ENCODE measurements at places on chromosomes 1 and 21.

DNA sequence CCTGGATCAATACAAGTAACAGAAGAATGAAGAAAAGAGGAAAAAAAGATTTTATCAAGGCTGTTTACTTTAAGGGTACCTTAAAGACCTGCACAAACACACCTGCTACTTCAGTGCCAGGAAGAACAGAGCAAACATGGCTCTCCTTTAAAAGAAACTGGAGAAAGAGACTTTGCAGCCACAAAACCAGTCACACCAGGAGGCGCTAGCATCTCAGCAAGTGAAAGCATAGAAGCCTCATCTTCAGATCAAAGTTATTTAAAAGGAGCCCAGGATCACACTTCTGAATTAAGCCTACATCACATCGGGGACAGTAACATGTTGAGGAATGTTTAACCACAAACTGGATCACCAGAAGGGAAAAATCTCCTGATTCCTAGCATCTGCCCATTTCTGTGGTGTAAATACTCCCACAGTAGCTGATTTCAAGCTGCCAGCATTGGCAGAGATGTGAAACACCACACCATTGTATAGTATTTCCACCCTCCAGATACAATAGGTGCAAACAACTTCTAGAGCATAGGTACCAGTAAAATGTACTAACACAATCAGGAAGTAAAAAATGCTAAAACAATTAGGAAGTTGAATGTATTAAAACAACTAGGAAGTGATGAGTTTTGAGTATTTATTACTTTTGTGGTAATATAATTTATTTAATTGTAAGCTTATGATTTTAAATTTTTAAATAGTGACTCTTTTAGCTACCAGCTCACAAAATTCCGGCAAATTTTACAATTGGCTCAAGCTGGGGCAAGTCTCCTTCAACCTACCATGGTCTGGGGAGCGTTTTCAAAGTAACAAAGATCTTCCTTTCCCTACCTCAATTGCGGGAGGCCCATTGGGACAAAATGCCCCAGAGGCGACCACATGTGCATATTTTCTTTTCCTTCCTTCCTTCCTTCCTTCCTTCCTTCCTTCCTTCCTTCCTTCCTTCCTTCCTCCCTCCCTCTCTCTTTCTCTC, 105.3 kb upstream of the CLDN14 start:
- DNase-seq, result no peak

GRCh38 chr1:53590531-53591515, 131.6 kb downstream of the DMRTB1 start:
- DNase-seq, result no peak

- no peak for DNase-seq
These were observed 75.4 kb downstream of the TENT5C start for GRCh38 chr1:117681093-117681900.

- no peak for DNase-seq
These were observed 46.7 kb downstream of the CLDN14 start for GRCh38 chr21:36433059-36433709.

GRCh38 chr1:46298387-46298786, 5.0 kb downstream of the LRRC41 start:
- DNase-seq, result no peak

GRCh38 chr1:89633800-89634625, 1.1 kb downstream of the LRRC8C start:
- peak; percentile 24 for DNase-seq

GRCh38 chr1:181151378-181152326, 63.2 kb downstream of the IER5 start:
- no peak for DNase-seq

- DNase-seq, result no peak
These were observed 45.7 kb downstream of the ACOT7 start for GRCh38 chr1:6347641-6348487.

GRCh38 chr1:108715932-108716331, 3.2 kb downstream of the FNDC7 start:
- no peak for DNase-seq

DNA sequence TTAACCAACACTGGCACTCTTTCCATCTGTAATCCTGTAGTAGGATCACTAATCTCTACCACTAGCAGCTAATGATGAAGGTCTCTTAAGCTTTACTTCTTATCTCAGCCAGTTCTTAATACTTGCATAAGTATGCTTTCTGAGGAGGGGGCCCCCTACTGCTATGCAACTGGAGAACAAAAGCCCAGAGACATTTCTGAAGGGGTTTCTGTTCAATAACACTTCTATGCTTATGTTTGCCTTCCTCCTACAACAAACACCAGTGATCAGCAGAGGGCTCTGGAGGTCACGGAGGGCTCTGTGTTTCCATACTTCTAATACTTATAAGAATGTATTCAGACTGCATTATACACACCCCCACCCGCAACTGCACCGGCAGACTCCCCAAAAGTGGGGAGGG, 215.8 kb downstream of the BARHL2 start:
- no peak for DNase-seq

DNA sequence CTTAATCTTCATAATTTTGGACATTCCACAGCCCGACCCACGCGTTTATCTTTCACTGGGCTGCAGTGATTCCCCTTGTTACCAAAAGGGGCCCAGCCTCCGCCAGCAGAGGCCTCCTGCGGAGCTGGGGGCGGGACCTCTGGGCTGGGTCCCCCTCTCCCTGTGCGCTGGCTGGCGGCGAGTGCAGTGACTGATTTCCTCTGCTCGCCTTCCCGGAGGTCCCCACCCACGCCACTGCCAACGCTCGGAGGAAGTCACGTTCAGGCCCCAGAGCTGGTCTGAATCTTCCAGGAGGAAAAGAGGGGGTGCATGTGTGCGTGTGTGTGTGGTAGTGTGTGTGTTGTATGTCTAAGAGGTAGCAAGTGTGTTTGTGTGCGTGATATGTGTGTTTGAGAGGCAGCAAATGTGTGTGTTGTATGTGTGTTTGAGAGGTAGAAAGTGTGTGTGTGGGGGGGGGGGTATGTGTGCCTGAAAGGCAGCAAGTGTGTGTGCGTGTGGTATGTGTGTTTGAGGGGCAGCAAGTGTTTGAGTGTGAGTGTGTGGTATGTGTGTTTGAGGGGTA, 35.0 kb upstream of the JAK1 start:
- no peak for DNase-seq

DNA sequence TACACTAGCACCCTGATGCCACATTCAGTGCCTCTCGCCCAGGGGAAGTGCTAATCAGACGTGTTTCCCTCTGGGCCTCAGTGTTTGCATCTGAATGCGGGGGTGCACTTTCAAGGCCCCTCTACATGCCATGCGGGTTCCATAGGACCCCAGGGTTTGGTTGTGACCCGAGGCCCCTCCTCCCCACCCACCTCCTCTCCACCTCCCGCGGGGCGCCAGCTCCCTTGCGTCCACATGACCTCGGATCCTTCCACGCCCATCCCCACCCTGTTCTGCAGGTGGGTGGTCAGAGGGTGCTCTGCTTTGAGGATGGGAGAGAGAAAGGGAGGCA, 5.1 kb upstream of the RUNX3 start:
- DNase-seq, result no peak

- DNase-seq, result no peak
These were observed 8.8 kb downstream of the PGLYRP4 start for GRCh38 chr1:153339802-153340201.

- DNase-seq, result no peak
These were observed 15.2 kb upstream of the YRDC start for GRCh38 chr1:37822906-37823815.
